CD4-positive, alpha-beta T cell treated with Interleukin-12 subunit alpha and Interleukin-12 subunit beta, for 1 hour (primary cell): ENCODE measurements at places on chromosomes 6 and 20.

DNA sequence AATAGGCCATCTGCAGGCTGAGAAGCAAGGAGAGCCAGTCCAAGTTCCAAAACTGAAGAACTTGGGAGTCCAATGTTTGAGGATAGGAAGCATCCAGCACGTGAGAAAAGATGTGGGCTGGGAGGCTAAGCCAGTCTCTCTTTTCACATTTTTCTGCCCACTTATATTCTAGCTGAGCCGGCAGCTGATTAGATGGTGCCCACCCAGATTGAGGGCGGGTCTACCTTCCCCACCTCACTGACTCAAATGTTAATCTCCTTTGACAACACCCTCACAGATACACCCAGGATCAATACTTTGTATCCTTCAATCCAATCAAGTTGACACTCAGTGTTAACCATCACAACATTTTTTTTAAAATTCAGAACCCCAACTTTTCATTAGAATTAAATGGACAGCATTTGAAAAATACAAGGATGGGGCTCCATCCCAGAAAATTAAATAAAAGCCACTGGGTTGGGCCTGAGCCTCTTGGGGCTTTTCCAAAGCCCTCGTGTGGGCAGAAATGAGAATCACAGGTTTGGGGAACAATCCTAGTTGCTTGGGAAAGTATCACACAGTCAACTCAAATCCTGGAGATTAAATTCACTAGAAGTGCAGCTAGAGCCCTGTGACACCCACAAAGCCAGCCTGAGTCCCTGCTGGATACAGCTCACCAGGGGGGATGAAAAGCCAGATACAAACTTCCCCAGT lies 2.2 kb downstream of the CLDN20 start:
- DNase-seq: no peak

DNA sequence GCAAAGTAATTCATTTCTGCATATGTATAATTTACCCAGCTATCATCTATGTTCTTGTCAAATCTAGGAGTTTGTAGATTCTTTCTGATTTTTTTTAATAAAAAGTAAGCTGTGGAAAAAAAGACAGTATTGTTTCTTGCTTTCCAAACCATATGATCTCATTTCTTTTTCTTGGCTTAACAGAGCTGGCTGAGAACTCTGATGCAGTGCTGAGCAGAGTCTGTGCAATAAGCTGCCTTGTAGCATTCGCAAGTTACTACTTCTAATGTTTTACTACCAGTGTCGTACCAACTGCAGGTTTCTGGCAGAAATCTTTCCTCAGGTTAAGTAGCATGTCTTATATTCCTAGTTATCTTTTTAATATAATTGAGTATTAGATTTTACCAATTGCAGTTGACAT lies 15.6 kb downstream of the RRBP1 start:
- DNase-seq: no peak

- DNase-seq: peak; percentile 5
These were observed 9.5 kb downstream of the TAAR2 start for GRCh38 chr6:132614554-132614953.

DNA sequence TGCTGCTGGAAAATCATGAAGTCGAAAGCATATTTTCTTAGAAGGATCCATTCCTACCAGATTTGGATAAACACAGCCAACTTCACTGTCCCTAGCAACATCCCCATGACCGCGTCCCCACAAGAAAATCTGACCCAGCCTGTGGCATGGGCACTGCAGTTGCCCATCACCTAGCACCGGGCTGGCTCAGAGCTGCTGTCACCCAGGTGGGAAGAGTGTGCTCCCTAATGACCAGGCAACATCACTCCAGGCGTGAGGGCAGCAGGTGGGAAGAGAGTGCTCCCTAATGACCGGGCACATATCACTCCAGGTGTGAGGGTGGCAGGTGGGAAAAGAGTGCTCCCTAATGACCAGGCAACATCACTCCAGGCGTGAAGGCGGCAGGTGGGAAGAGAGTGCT lies 238.0 kb downstream of the TBXT start:
- no peak for DNase-seq

DNA sequence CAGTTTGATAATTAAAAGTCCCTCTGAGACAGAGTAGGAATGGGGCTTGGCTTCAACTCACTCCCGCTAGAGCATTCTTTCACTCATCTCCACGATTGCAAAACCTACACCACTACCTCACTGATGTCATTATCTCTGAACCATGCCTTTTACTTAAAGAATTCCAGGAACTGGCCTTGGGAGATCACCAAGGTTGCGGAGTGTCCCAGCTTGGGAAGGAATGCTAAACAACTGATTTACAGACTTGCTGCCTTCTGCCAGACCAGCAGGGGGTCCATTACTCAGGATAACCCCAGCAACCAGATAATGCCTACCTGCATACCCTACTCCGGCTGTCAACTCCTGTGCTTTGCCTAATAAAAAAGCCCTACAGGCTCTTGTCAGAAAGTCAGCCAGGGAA lies 102.2 kb upstream of the RALGAPA2 start:
- no peak for DNase-seq

- no peak for DNase-seq
These were observed 115.2 kb upstream of the AKIRIN2 start for GRCh38 chr6:87817183-87817582.

GRCh38 chr6:158694913-158695312 lies 45.1 kb downstream of the SYTL3 start:
- DNase-seq: no peak

DNA sequence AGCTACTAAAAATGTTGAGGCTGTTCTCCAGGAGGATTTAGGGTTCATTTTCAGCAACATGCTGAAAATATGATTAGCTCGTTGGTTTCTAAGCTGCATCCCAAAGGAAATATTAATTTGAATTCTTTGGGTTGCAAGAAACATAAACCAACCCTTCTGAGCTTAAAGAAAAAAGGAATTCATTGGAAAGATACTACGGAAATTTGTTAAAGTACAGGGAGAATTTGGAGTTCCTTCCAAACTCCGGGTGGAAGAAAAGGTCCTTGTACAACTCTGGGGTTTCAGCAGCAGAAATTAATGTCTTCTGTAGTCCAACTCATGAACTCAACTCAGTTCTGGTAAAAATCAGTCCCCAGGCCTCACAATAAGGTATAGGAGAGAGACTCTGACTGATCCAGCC lies 712.9 kb downstream of the UTRN start:
- no peak for DNase-seq

- DNase-seq: no peak
These were observed 151.4 kb upstream of the LAMA2 start for GRCh38 chr6:128731249-128732165.
